NCI-H774 (cell line): ENCODE measurements at places on chromosomes 4 and X.

DNA sequence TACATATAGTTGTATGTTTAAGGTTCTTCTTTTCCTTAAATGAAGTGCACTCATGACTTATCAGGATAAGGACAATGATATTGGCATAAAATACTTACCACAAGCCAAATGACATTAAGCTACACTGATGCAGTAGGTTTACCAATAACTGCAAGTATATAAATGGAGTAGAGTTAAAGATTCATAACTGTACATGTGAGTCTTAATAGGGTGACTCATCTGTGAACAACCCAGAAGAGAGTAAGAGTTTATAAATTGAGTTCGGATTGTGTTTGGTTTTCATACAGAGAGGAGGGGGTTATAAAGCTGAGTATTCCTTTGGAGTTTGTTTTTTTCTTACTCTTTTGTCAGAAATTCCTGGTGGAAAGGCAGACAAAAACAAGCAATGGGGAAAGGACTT is 144.8 kb downstream of the TLL1 start:
- DNase-seq: no peak

- peak; percentile 82 for DNase-seq
Observed at GRCh38 chr4:70564033-70564432, 28.0 kb upstream of the AMBN start.

- DNase-seq: no peak
Observed at GRCh38 chr4:151358266-151358665, 32.9 kb upstream of the SH3D19 start.

GRCh38 chrX:12223650-12224049 is 85.4 kb downstream of the FRMPD4 start:
- DNase-seq: no peak

DNA sequence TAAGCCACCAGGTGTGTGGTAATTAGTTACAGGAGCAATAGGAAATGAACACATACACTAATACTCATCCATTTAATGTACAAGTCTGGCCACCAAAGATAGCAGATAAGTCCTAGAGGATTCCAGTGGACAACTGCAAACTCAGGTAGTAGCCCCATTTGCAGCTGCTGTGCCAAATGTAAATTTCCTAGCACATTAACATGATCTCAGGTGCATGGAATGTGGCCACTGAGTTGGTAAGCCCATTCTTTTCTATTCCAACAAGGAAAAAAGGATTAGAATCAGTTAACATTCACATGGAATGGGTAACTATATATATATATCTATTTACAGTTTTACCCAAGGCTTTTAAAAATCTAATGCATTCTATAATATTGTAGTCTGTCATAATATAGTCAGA is 23.3 kb upstream of the FRAS1 start:
- DNase-seq: no peak

DNA sequence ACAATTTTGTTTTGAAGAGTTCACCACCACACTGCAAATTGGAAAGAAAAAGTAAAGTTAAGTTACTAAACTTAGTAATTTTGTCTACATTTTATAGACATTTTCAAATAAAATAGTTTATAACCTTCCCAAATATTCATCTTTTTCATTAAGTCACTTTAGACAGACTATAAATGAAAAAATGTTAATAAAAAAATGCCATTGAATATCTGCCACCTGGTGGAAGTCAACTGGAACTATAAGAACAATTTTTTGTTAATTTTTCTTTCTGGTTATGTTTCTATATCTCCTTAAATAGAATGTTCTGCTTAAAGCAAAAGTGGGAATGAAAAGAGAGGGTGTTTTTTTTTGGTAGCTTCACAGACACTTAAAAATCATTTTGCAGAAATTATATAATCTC is 534.4 kb upstream of the PCDH10 start:
- DNase-seq: no peak

GRCh38 chr4:57071326-57071725 is 38.9 kb downstream of the IGFBP7 start:
- no peak for DNase-seq

- no peak for DNase-seq
Observed at GRCh38 chr4:133618963-133619362, 469.9 kb downstream of the PCDH10 start.

- no peak for DNase-seq
Observed at GRCh38 chr4:121728798-121729226, 32.0 kb upstream of the ANXA5 start.

DNA sequence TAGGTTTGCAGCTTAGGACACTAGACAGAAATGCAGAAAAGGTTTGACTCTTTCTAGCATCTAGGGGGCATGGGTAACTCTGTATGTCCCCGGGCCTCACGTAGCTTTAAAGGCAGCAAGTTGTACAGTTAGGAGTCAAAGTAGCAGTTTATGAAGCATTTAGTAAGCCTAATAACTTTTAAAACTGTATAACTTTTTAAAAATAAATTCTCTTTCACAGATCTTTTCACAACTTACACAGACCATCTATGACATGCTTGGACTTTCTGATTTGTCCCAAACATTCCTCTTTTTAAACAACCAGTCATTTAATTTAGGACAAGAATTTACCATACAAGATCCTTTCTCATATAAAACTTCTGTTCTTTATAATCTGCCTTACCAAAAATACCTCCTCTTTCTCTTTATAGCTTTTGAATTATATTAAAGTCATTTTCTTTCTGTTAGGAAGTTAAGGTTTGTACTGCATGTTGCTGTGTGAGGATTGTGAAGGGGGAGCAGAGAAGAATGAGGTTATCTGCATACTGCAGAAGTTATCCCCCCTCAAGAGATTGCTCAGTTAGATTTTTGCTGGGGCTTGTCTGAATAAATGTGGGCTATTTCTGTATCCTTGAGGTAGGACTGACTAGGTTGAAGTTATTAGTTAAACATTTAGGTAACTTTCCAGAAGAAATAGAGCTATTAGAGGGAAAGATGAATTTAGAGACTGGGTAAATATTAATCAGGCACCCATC is 94.3 kb downstream of the CPE start:
- no peak for DNase-seq

DNA sequence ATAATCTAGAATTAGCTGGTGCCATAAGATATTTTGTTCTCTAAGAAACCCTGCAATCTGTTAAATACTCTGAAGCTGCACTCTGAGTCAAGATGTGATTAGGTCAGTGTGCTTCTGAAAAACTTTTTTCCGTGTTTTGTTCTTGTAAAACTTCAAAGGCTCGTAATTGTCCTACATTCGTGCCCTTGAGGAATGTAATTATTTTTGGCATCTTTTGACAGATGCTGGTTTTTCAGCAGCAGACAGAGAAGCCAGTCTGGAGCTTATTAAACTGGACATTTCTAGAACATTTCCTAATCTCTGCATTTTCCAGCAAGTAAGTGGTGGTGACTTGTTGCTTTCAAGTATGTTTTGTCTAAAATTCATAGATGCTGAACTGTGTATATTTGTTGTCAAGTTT is 36.8 kb upstream of the TADA2B start:
- DNase-seq: no peak

DNA sequence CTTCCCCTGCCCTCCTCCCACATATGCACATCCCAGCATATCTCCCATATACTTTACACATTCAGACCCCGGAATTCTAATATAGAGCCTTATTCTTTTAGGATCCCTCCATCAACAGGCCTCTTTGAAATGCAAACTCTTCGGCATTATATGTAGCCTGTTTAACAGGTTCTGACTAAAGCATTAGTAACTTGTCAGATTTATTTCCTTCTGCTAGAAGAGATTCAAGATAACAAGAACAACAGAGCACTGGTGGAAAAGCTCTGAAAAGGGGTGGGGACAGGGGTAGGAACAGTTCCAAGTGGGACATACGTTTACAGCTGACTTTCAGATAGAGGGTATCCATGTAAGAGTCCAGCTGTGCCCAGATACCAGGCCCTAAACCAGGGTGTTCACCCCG is 31.7 kb upstream of the PRPS1 start:
- no peak for DNase-seq

DNA sequence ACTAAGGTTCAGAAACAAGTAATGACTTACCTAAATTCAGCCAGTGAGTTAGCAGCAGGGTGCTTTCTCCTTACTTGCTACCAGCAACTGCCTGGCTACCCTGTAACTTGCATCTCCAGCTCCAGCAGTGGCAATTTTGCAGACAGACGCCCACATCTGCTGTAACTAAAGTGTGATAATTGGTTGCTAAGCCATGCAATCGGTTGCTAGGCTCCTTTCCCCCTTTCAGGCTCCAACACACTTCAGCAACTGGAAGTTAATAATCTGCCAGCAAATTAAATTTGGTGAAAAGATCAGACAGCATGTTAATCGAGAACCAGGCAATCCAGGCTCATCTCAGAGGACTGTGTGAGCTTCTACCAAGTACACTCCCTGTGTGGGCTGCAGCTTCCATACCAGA is 24.2 kb upstream of the ARHGEF9 start:
- DNase-seq: no peak

GRCh38 chrX:3351276-3351675 is 4.8 kb upstream of the MXRA5 start:
- DNase-seq: no peak

GRCh38 chr4:183989461-183989860 is 84.4 kb downstream of the STOX2 start:
- no peak for DNase-seq

GRCh38 chr4:7759635-7760034 is 180.0 kb downstream of the AFAP1 start:
- no peak for DNase-seq

DNA sequence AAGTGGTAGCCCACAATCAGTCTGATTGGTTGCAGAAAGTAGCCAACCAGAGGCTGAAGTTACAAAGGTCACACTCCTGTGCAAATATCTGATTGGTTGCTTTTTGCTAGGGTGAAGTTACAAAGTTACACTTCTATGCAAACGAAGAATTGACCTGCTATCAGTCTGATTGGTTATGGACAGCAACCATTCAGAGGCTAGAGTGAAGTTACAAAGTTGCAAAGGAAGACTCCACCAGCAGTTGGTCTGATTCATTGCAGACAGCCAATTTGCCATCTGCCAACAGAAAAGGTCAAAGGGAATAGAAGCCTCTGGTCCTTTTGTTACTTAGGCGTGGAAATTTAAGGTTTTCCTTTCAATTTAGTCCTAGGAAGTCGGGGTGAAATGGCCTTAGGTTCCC is 377.7 kb downstream of the PRDM5 start:
- DNase-seq: no peak

- no peak for DNase-seq
Observed at GRCh38 chr4:37441231-37442061, 196.9 kb downstream of the NWD2 start.

GRCh38 chrX:23822841-23823240 is 39.9 kb downstream of the SAT1 start:
- no peak for DNase-seq

GRCh38 chr4:52244848-52245247 is 193.7 kb downstream of the SPATA18 start:
- DNase-seq: peak; percentile 34

DNA sequence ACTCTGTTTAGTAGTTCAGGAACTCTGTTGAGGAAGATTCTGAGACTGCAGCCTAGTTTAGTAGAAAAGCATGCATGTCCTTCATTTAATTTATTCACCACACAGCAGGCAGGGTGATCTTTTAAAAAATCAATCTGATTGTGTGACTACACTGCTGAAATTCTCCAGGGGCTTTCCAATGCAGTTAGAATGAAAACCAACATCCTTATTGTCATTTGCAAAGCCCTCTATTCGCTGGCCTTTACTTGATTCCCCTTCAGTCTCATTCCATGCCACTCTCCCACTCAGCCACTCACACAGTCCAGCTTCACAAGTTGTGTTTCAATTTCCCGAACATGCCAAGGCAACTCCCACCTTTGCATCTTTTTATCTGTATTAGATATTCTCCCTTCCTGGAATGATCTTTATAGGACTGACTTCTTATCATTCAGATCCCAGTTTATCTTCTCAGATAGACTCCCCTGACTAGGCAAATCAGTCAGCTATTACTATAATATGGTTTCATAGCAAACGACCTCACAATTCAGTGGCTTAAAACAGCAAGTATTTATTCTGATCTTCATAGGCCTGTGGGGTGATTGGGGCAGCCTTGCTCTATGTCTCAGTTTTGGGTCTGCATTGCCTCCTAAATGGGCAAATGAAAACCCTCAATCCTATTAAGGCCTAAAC is 21.3 kb upstream of the FTHL17 start:
- DNase-seq: no peak

DNA sequence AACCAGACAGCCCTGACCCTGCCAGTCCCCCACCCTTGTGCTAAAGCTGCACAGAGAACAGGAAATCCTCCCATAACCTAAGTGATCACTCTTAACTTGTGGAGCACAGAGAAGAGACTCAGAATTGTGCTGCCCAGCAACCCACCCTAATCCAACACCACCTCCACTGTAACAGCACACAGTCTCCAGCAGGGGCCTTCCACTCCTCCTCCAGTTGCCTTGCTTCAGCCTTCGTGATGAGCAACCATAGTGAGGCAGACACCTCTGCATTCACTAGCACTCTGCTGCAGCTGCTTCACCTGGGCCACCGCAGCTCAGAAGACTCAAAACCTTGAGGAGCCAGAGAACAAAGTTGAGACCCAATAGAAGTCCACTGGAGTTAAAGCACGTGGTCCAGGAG is 7.9 kb upstream of the UGT2B4 start:
- DNase-seq: no peak

DNA sequence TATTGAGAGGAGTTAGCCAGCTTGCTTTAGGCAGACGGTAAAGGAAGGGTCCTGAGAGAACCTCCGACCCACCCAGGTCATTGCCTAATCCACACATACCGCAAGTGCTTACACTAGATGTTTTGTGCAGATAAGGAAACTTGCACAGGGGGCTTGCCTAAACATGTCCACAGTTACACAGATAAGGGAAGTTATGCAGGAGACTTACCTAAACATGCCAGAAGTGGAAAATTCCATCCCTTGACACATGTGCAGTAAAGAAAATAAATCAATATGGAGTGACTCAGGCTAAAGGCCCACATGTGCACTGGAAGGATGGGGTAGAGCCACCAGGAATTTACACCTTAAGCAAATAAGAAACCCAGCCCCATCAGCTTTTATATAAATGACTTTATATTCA is 232.8 kb upstream of the HDX start:
- no peak for DNase-seq

DNA sequence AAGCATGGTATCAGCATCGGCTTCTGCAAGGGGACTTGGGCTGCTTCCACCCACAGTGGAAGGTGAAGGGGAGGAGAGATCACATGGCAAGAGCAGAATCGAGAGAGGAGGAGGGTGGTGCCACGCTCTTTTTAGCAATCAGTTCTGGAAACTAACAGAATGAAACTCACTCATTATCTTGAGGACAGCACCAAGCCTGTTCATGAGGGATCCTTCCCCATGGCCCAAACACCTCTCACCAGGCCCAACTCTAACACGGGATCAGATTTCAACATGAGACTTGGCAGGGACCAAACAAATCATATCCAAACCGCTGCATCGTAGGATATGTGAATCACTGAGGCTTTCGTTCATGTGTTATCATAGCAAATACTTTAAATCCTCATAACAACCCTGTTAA is 125.5 kb downstream of the GPC3 start:
- DNase-seq: no peak

GRCh38 chr4:184450045-184450444 is 24.3 kb downstream of the IRF2 start:
- no peak for DNase-seq

GRCh38 chr4:152459326-152459725 is 76.6 kb downstream of the FBXW7 start:
- DNase-seq: no peak

- DNase-seq: no peak
Observed at GRCh38 chrX:124232523-124233201, 99.8 kb upstream of the TEX13D start.
